Right hindlimb (tissue), 1 donor: ENCODE measurements at places on chromosomes 13 and 19.

GRCh38 chr19:2866495-2867024 is 575 bp upstream of the ZNF556 start:
- no peak for DNase-seq

- DNase-seq = no peak
These were observed 9.7 kb downstream of the EFNA2 start for GRCh38 chr19:1295169-1296012.

- no peak for DNase-seq
These were observed 386.6 kb downstream of the PCDH20 start for GRCh38 chr13:61029064-61029463.

GRCh38 chr19:16548956-16549355 is 6.7 kb upstream of the CHERP start:
- no peak for DNase-seq

GRCh38 chr19:35290381-35291127 is 1.4 kb upstream of the MAG start:
- DNase-seq = no peak

- no peak for DNase-seq
These were observed 177.1 kb downstream of the RBM26 start for GRCh38 chr13:79228972-79229371.

DNA sequence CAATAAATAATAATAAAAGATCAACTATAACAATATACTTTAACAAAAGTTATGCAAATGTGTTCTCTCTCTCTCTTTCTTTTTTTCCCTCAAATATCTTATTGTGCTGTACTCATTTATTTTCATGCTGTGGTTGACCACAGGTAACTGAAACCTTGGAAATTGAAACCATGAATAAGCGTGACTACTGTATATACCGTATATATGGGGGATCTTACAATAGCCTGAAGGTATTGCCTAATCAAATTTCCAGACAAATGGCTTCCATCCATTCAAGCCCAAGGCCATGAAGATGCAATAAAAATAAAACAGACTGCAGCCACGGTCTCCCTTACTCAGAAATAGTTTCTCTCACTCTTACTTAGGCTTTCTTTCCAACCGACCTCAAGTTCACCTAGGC is 98.3 kb downstream of the SLITRK6 start:
- no peak for DNase-seq

DNA sequence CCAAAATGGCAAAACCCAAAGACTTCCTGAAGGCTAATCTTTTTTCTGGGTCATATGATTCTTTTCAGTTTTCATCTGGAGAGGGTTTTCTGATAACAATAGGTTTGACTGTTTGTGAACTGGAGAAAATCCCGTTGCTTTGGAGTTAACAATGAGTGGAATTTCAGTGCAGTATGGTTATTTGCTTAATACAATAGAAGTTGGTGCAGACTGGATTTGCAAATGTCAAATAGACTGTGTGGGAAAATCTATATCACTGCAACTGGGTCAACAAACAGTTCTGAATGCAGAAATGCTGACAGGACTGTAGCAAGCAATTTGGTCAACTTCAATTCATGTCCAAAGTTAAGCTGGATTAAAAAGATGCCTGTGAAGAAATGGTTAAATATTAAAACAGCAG is 267.5 kb upstream of the ARGLU1 start:
- DNase-seq = no peak

DNA sequence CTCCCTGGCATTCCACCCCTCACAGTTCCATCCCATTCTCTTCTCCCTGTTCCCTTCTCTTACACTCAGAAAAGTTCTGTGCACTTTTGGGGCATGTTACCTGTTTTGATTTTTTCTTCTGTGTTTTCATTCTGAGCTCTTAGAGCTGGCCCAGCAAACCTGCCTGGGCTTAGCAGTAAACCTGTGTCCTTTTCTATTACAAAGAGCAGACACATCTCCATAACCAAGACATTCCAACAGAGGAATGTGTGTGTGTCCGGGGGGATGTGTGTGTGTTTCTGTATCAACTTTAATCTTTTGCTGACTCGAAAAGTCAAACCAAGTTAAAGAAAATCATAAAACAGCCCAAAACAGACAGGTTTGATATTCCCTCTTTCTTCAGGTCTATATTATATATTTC is 49.1 kb upstream of the SOX21 start:
- DNase-seq = no peak

GRCh38 chr19:20325151-20325550 is 158.1 kb downstream of the ZNF486 start:
- no peak for DNase-seq

GRCh38 chr19:47215581-47215980 is 15.4 kb downstream of the BBC3 start:
- no peak for DNase-seq

DNA sequence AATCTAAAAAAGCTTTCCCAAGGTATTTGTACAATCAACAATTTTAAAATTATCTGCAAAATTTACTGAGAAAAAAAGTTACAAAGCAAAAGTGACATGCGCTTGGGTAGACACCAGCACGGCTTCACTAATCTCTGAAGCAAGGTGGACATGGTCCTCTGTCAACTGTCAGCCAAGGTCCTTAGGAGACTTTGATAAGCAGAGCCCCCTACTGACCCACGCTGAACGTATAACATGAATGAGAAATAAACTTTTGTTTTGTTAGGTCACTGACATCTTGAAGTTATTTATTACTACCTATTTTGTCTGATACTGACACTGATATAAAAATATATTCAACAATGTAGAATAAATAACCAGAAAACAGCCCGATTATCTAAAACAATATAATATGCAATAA is 100.7 kb upstream of the OBI1 start:
- no peak for DNase-seq
